ENCODE measurements at places on chromosomes 7 and 10. TPM values are rescaled to one million over a fixed set of nuclear protein-coding genes. Genes with fewer than 3 reads are reported as not detected.

The NEUROG3 gene
- not detected for total RNA-seq

The ZKSCAN1 gene
- 75.2 TPM for total RNA-seq

The DYNC1I1 gene
- total RNA-seq, result not detected

The JAZF1 gene
- 4.7 TPM for total RNA-seq

The TAS2R5 gene
- 0.83 TPM for total RNA-seq

The TBXAS1 gene
- 7.2 TPM for total RNA-seq

The NUTM2B gene
- 2.2 TPM for total RNA-seq

The OR2A7 gene
- 3.9 TPM for total RNA-seq

The CPA1 gene
- not detected for total RNA-seq

The TSPAN12 gene
- 0.39 TPM for total RNA-seq

The ANKMY2 gene
- total RNA-seq, result 8.5 TPM

The MALRD1 gene
- total RNA-seq, result not detected

The PKD2L1 gene
- total RNA-seq, result 0.20 TPM

The GPNMB gene
- 1.9 TPM for total RNA-seq

The ATP6V0A4 gene
- total RNA-seq, result 0.66 TPM

The FGFR2 gene
- not detected for total RNA-seq

The GRM8 gene
- total RNA-seq, result not detected

The OLAH gene
- 2.9 TPM for total RNA-seq

The NUDCD3 gene
- 79.0 TPM for total RNA-seq

The GJD4 gene
- total RNA-seq, result not detected

The LIPJ gene
- total RNA-seq, result not detected

The HTRA1 gene
- total RNA-seq, result not detected

The OPALIN gene
- not detected for total RNA-seq

The ATAD1 gene
- total RNA-seq, result 49.3 TPM

The SFTPA1 gene
- total RNA-seq, result not detected

The PAXIP1 gene
- total RNA-seq, result 27.3 TPM

The SEMA3D gene
- total RNA-seq, result not detected

The CARD11 gene
- 143 TPM for total RNA-seq

The MRLN gene
- total RNA-seq, result not detected

The TMEM254 gene
- total RNA-seq, result 17.4 TPM

The ZNF518A gene
- total RNA-seq, result 22.2 TPM

The PHKG1 gene
- total RNA-seq, result 1.5 TPM

The PNPLA8 gene
- 18.9 TPM for total RNA-seq

The UCMA gene
- total RNA-seq, result not detected

The SPDYE2 gene
- not detected for total RNA-seq

The NXPH1 gene
- total RNA-seq, result not detected

The MSMB gene
- total RNA-seq, result not detected

The ADO gene
- 23.3 TPM for total RNA-seq

The CLRN3 gene
- not detected for total RNA-seq

The FAM25A gene
- not detected for total RNA-seq

The KCNH2 gene
- 0.91 TPM for total RNA-seq

The FAM237B gene
- total RNA-seq, result not detected

The CAMK2B gene
- total RNA-seq, result 0.27 TPM

The SUN3 gene
- total RNA-seq, result not detected

The H2BK1 gene
- total RNA-seq, result 0.66 TPM

The ATOH7 gene
- total RNA-seq, result not detected

The TMEM178B gene
- total RNA-seq, result 6.5 TPM

The UPK3B gene
- total RNA-seq, result 0.46 TPM

The CRYGN gene
- total RNA-seq, result not detected

The GSAP gene
- total RNA-seq, result 10.4 TPM

Data from T-helper 1 cell treated with Interleukin-12 subunit alpha and Interleukin-12 subunit beta and Interleukin-4 antibody, amounts not matched to agents 30 ng/mL and 1 ng/mL, for 36 hours (primary cell).